A673 (cell line): ENCODE measurements at places on chromosomes 1 and 21.

- no peak for DNase-seq
Observed at GRCh38 chr21:28754862-28755261, 237.8 kb downstream of the LTN1 start.

DNA sequence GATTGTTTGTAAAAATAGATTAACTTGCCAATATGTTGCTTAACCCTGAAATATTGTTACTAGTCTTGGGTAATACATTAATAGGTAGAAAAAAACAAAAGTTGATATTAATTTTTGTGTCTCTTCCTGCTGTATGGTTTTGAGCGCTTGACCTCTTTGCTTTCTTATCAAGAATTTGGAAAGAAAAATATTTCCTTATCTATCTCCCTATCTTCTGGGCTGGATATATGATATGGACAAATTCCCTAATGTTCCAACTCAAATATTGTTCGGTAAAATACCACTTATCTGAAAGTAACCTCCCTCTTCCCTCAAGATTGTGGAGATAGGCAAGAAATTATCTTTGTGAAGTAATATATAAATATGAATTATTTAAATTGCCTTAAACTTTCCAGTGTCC lies 57.3 kb downstream of the ADGRL4 start:
- DNase-seq = no peak

- DNase-seq = no peak
Observed at GRCh38 chr1:22158654-22159053, 15.8 kb upstream of the WNT4 start.

- DNase-seq = no peak
Observed at GRCh38 chr1:95022644-95022926, 50.2 kb downstream of the ALG14 start.

- no peak for DNase-seq
Observed at GRCh38 chr1:169949139-169949538, 55.4 kb upstream of the SCYL3 start.

DNA sequence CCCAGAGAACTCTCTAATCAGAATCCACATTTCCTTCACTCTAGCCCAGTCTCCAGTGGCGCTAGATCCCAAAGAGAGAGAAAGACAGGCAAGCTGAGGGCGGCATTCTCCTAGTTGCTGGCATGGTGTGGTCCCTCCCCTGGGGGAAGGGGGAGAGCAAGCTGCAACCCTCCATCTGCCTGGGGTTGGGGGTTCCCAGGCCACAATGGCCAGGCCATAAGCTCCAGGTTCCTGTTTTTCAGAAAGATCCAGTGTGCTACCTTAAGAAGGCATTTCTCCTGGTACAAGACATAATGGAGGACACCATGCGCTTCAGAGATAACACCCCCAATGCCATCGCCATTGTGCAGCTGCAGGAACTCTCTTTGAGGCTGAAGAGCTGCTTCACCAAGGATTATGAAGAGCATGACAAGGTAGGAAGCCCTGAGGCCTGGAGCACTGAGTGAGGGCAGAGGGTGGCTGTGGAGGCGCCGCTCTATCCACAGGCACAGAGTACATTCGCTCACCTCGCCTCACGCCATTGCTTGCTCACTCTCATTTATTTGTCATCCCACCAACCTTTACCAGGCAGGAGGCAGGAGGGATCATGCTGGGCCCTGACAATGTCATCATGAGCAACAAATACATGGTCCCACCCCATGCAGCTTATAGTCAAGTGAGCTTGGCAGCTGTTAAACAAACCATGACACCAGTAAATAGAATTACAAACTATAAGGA lies 6.6 kb downstream of the CSF1 start:
- no peak for DNase-seq

- peak; percentile 65 for DNase-seq
Observed at GRCh38 chr1:116909512-116910378, at the start of gene PTGFRN. Gene PTGFRN, plus strand, starts transcription at chr1:116909916. Its CDS starts 288 bp downstream, at chr1:116910204.

DNA sequence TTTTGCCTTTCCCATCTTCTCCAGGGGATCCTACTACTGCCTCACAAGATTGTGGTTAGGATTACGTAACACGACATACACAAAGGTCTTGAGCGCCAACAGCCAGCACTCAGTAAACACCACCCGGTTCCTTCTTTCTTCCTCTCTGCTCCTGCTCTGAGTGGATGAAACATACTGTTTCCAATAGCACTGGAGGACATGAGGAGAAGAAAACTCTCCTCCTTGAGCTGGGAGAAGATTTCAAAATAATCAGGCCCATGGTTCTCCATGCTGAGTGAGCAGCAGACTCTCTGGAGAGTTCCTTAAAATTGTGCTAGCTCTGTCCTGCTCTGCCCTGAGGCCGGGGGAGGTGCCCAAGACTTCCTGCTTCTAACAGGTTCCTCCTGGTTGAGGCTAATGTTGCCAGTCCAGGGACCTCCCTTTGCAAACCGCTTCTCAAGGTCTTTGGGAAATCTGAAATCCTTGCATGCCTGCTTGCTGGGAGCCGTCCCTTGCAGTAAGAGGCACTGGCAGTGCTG lies 29.4 kb upstream of the MX1 start:
- DNase-seq = no peak

DNA sequence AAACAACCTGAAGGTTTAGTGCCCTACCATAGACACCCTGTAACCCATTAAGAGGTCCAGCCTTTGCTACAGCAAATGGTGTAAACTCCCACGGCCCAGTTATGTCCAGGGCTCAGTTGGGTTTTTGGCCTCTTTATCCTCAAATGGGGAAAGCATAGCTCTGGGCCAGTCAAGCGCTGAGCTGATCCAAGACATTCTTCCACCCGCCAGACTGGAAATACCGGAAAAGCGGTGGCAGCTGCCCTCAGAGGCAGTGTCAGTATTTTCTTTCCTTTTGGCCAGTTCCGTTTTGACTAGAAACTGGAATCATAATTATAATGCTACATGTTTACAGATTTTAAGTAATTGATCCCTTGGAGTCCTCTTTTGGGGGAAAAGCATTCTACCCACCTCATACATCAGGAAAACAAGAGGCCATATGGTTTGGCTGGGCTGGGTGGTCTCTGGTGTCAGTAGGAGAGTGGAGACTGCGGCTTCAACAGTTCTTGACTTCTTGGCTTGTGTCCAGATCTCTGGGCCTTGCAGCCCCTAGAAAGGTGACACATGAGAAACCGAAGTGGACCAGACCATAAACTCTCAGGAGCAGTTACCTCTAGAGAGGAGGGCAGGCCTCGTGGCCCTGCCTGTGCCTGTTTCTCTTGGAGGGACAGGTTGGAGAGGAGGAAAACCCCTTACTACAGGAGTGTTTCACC lies 30.2 kb upstream of the CLDN14 start:
- DNase-seq = no peak

- DNase-seq = no peak
Observed at GRCh38 chr1:27363766-27364695, 2.7 kb downstream of the MAP3K6 start.

DNA sequence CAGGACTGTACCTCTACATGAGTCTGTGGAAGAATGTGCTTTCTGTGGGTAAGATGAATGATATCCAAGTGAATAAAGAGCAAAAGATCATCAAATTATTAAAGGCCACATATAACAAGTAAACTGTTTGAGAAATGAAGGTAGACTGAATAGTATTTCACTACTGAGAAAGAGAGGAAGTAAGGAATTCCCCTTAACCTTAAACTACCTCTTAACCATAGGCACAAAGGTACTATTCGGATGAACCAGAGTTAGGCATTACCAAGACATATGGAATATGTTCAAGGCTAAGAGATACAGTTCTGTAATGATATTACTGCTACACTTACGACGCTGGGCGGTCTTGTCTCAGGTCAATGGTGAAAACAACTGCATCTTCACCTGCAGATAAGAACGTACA lies 25.5 kb downstream of the DCAF8 start:
- no peak for DNase-seq

- DNase-seq = peak; percentile 43
Observed at GRCh38 chr1:118504221-118504644, 319.2 kb upstream of the SPAG17 start.

GRCh38 chr21:35172231-35172630 lies 123.1 kb upstream of the RUNX1 start:
- no peak for DNase-seq

DNA sequence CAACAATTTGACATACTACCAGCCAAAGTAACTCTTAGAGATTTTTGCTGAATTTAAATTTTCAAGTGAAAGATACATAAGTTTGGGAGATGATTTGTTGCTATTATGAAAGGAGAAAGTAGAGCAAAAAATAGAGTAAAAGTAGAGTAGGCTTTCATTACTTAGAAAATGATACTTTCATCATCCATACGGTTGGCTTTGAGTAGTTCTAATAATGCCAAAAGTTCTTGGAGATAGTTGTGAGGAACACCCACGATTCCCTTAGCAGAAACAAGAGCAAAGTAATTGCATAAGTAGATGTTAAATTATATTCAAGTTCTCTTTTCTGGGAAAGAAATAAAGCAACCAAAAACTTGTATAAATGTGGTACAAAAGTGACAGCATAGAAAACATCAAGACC lies 95.0 kb upstream of the VAV3 start:
- DNase-seq = no peak

DNA sequence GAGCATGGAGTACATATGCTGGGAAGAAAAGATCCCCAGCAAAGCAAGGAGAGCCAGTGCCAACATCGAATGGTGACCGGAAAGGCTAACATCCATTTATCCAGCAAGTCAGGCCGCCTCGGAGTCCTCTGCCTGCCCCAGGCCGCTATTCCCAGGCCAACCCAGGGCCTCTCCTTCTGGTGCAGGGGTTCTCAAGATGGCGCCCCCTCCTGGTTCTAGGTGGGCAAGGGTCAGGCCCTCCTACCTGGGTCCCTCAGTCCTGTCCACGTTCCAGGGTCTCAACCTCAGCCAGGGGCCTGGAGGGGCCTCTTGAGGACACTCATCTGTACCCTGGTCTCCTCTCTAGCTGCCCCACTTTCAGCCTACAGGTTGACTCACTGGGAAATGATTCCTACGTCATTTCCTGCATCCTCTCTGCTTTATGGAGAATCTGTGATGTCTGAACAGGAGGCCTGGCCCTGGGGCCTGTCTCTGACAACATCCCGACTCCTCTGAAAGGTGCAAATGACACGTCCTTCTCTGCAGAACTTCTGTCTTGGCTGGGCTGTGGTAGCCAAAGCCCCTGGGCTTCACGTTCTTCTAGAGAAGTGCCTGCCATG lies 145.3 kb downstream of the PSMG1 start:
- no peak for DNase-seq

GRCh38 chr1:16727190-16728111 lies 12.9 kb upstream of the RNU1-4 start:
- DNase-seq = peak; percentile 46

DNA sequence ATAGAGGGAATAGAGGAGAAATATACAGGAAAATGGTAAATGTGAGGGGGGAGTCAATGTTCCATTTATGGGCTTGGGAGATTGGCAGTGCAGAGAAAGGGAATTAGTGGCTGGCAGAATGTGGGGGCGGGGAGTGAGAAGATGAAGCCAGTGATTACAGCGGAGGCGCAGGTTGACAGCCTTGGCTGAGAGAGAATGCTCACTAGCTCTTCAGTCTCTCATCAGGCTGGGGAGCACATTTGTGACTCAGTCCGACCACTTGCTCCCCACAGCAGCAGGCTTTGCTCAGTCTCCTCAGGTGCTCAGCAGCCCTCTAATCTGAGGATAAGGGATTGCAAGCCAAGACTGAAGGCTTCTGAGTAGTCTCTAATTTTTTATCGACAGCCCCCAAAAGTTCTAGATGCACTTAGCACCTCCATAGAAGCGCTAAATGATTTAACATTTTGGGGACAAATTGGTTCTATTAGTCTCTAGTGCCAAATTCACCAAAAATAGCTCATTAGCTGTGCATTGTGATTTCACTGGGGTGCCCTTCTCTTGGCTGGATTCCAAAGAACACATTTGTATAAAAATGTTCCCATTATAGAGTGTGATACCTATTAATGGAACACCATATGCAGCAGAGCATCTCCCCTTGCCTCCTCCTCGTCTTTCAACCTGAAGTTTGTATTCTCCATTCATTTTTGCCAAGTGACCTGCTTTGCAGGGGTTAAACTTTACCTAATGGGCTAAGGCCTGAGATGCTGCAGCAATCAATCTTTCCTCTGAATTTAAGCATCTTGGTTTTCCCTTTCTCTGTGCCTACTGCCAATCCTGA lies 191.8 kb downstream of the ZNF326 start:
- DNase-seq = no peak

DNA sequence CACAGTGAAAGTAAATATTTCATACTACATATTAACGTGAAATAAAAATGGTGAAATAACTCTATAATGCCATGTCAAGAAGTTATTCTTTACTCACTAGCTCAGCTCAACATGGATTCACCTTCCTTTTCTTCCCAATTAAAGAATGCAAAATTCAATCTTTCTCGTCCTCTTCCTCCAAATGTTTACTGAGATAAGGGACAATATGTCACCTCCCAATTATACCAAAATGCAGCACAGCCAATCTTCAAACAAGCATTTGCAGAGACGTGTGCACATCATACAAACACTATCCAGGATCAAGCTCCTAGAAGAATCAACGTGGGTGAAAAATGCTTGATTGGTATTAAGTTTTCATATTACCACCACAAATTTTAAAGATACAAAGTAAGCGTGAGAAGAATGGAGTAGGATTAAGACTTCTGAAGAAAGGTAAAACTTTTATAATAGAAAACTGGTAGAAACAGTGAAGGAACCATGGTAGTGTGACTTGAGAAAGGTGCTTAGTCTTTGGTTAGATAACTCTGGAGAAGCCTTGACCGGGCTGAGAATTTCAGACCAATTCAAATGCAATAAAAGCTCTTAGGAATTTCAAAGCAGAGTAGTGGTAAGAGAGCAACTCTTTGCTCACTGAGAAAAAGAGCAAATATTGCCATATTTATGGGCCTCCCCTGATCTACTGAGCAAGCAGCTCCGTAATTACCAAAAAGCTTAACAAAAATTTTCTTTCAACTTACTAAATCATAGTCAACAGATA lies 7.2 kb downstream of the PTP4A2 start:
- DNase-seq = no peak

GRCh38 chr1:12032161-12032621 lies 12.9 kb downstream of the MIIP start:
- no peak for DNase-seq

- peak; percentile 6 for DNase-seq
Observed at GRCh38 chr1:82927753-82928152, 1071.2 kb downstream of the TTLL7 start.

DNA sequence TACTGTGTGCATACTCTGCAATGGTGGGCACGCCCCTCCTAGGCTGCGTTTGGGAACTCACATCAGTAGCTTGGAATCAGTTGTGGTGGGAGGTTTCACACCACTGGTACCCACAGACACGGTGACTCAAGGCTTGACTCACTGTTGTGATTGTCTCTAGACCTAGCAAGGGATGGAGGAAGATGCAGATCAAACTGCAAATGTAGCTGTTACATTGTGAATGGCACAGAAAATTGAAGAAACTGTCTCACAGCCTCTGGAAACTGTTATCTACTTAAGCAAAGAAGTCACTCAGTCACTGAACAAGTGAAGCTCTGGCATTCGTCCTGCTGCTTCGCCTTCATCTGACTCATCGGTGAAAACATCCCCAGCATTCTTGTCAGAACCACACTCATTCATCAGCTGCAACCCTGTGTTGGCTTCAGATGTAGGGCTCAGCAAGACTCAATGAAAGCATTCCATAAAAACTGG lies 59.5 kb downstream of the POFUT2 start:
- peak; percentile 41 for DNase-seq

- no peak for DNase-seq
Observed at GRCh38 chr21:27715131-27715530, 748.2 kb upstream of the ADAMTS5 start.
